HCT116 (cell line): ENCODE measurements at places on chromosomes 11 and 22.

DNA sequence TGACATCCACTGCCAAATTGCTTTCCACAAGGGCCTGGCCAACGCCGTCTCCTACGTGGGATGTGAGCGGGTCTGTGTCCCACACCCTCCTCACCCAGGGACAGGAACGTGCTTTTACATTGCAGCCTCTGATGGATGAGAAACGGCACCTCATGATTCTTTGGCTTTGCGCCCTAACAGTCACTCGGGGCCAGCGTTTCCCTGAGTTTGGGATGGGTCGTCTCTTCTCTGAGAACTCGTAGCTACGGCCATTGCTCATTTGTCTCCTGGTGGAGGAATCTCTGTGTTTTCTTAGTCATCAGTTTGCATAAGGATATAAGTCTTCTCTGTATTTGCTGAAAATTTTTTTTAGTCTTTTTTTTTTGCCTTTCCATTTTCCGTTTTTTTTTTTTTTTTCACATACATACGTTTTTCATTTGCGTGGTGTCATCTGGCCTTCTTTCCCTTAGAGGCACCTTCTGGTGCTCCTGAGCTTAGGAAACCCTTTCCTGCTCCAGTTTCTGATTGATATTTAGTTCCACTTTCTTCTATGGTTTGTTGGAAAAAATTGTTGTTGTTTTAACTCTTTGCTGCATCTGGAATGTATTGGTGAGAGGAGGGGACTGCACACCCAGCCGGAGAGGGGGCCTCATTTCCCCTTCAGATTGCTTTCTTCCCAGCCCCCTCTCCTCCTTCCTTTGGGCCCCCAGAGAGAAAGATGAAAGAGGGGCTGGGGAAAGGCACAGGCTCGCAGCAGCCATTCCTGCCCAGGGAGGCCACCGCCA, 12.0 kb downstream of the TNNT3 start:
- no peaks in the 10 kb centered on the region for H3K27me3 ChIP-seq
- no peak overlapping the region for H3K4me3 ChIP-seq
- DNase-seq, result no peak
- H3K27ac ChIP-seq, result no peak overlapping the region

DNA sequence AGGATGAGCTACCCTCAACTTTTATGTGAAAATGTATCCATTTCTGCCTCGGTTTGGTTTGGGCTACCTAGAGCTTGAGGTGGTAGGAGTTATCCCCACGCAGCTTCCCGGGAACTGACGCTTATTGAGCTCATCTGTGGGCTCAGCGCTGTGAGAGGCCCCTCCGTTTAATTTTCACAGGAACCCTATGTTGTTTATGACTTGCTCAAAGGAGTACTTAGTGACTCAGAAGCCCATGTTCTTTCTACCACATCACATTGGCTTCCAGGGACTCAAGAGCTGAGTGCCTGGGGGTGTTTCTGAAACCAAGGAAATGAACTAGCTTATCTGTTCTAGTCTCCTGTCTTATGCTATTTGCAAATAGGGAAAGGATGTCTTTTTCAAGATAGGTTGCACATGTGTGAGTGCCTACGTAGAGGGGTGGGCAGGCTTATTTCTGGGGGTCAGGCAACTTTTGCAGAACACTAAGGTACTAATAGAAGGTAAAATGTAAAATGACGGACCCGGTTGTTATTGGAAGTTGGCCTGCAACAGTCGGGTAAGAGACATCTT, 40.5 kb downstream of the MICAL2 start:
- DNase-seq, result no peak
- H3K27ac ChIP-seq, result no peak overlapping the region
- no peak overlapping the region for H3K4me3 ChIP-seq
- H3K36me3 ChIP-seq, result no peaks in the 10 kb centered on the region

DNA sequence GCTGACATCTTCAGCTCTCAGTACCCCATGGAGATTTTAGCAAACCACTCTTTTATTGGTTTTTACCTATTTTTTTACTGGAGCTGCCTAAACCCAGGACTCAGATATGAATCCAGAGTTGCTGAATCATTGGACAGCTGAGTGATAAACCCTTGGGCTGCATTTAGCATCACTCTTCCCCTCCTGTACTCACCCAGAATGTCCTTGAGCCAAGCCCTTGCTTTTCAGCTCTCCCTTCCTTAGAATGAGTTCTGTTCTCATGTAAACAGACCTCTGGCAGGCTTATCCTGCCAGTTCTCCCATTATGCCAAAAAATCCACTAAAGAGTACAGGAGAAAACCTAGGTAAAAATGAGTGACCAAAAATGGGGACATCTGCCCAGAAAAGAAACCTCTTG, 200.1 kb upstream of the POU2AF2 start:
- H3K4me3 ChIP-seq, result no peak overlapping the region
- no peaks in the 10 kb centered on the region for H3K4me1 ChIP-seq
- H3K27ac ChIP-seq, result no peak overlapping the region
- no peak for DNase-seq
- H3K36me3 ChIP-seq, result no peaks in the 10 kb centered on the region
- H3K27me3 ChIP-seq, result no peaks in the 10 kb centered on the region

GRCh38 chr22:32822179-32822877, 20.8 kb downstream of the TIMP3 start:
- no peak overlapping the region for H3K4me3 ChIP-seq
- no peaks in the 10 kb centered on the region for H3K36me3 ChIP-seq
- H3K27me3 ChIP-seq, result no peaks in the 10 kb centered on the region; the same call in 1 of the 2 replicates
- DNase-seq, result no peak

DNA sequence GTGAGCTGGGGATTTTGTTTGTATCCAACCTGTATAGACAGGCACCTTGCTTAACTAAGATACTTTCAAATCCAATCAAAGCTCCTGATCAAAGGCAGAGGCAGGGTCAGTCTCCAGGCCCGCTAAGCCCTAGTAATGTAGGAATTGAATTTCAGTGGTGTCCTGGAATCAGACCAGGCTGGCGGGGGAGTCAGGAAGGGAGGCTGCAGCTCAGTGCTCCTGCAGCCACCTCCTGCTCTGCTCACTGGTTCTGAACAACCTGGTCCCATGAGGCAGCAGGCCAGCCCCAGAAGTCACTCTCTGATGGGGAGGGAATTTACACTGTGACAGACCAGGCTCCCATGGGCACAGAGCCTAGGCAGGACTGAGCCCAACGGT, 38.5 kb upstream of the GALNT18 start:
- H3K36me3 ChIP-seq, result no peaks in the 10 kb centered on the region
- H3K4me1 ChIP-seq, result no peaks in the 10 kb centered on the region
- no peak overlapping the region for H3K4me3 ChIP-seq
- DNase-seq, result no peak
- H3K27me3 ChIP-seq, result no peaks in the 10 kb centered on the region

DNA sequence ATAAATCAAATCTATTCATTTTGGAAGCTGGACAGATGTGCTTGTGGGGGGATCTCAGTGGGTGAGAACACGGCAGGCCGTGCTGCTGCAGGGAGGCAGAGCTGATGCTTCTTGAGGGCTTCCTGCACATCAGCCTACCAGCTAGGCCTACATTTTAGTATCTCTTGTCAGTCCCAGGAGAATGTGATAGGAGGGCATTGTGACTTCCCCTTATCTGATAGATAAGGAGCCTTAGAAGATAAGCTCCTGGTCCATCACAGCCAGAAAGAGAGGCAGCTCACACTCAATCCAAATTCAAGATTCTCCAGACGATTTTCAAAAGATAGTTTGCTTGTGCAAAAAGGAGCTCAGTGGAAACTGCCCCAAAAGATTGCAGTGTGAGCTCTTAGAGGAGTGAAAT, 89.0 kb downstream of the SHANK2 start:
- H3K27me3 ChIP-seq, result no peaks in the 10 kb centered on the region
- DNase-seq, result no peak
- no peak overlapping the region for H3K27ac ChIP-seq
- no peaks in the 10 kb centered on the region for H3K36me3 ChIP-seq
- no peaks in the 10 kb centered on the region for H3K4me1 ChIP-seq

GRCh38 chr11:73070653-73071052, 71.5 kb downstream of the FCHSD2 start:
- no peaks in the 10 kb centered on the region for H3K36me3 ChIP-seq
- no peak overlapping the region for H3K4me3 ChIP-seq
- H3K27me3 ChIP-seq, result no peaks in the 10 kb centered on the region
- H3K27ac ChIP-seq, result no peak overlapping the region
- no peak for DNase-seq
- no peaks in the 10 kb centered on the region for H3K4me1 ChIP-seq

DNA sequence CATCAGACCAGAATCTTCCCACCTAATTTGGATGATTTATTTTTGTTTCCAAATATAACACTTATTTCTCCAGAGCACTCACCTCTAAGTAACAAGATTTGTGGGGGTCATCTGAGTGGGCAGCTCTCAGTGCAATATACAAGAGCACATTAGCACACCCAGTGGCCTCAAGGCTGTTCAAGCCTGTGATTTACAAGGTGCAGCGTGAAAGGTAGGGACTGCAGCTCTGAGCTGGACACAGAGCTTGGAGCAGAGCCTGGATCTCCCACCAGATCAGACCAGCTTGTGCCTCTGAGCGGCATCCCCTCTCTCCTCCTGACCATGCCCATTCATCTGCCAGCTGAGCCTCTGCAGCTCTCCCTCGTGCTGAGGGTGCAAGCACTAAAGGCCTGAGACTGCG, 323.3 kb upstream of the ZC3H12C start:
- no peak overlapping the region for H3K4me3 ChIP-seq
- no peaks in the 10 kb centered on the region for H3K36me3 ChIP-seq
- H3K27me3 ChIP-seq, result no peaks in the 10 kb centered on the region
- no peak overlapping the region for H3K27ac ChIP-seq

- DNase-seq, result no peak
- H3K27me3 ChIP-seq, result no peaks in the 10 kb centered on the region
- H3K4me3 ChIP-seq, result no peak overlapping the region
- H3K4me1 ChIP-seq, result peaks cover 16% of the 10 kb centered on the region
Measured at GRCh38 chr11:76857781-76858410, 2.8 kb upstream of the ACER3 start.

DNA sequence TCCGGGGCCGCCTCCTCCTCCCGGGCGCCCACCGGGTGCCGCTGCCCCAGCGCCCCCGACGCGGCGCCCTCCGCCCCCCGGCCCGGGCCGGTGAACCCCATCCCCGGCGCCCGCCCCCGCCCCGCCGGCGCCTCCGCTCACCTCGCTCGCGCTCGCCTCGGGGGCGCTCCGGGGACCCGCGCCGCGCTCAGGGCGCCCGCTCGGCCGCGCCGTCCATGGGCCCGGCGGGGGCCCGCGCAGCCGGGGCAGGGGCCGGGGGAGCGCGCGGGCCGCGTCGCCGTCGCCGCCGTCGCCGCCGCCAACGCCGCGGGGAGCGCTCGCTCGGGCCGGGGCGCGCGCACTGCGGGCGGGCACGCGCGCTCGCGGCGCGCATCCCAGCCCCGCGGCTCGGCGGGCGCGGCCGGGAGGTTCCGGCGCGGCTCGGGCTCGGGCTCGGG, 293 bp downstream of the DUSP8 start:
- no peaks in the 10 kb centered on the region for H3K36me3 ChIP-seq
- peak overlapping the region; percentile 49; the same call in 1 of the 2 replicates for H3K27ac ChIP-seq
- H3K4me1 ChIP-seq, result peaks cover 29% of the 10 kb centered on the region
- no peak for DNase-seq
- no peaks in the 10 kb centered on the region for H3K27me3 ChIP-seq

GRCh38 chr11:117191680-117192400, 7.3 kb upstream of the TAGLN start:
- no peak overlapping the region for H3K27ac ChIP-seq
- no peak overlapping the region for H3K4me3 ChIP-seq
- no peaks in the 10 kb centered on the region for H3K4me1 ChIP-seq
- no peak for DNase-seq
- H3K36me3 ChIP-seq, result peaks cover 3% of the 10 kb centered on the region; the same call in 1 of the 2 replicates

GRCh38 chr11:61948505-61948904, 1.6 kb upstream of the BEST1 start:
- H3K36me3 ChIP-seq, result no peaks in the 10 kb centered on the region
- H3K4me3 ChIP-seq, result no peak overlapping the region
- no peak overlapping the region for H3K27ac ChIP-seq
- H3K4me1 ChIP-seq, result peaks cover 13% of the 10 kb centered on the region; the same call in 1 of the 2 replicates
- no peak for DNase-seq

GRCh38 chr11:14423633-14424032, 64.7 kb upstream of the RRAS2 start:
- no peak overlapping the region for H3K4me3 ChIP-seq
- peaks cover 14% of the 10 kb centered on the region for H3K4me1 ChIP-seq
- H3K27me3 ChIP-seq, result no peaks in the 10 kb centered on the region
- no peaks in the 10 kb centered on the region for H3K36me3 ChIP-seq
- H3K27ac ChIP-seq, result no peak overlapping the region

GRCh38 chr22:44889255-44889878, 120.4 kb downstream of the PHF21B start:
- no peaks in the 10 kb centered on the region for H3K36me3 ChIP-seq
- H3K4me3 ChIP-seq, result no peak overlapping the region
- H3K27ac ChIP-seq, result no peak overlapping the region
- no peak for DNase-seq
- H3K4me1 ChIP-seq, result peaks cover 5% of the 10 kb centered on the region

GRCh38 chr11:112381578-112381977, 120.9 kb upstream of the PLET1 start:
- H3K36me3 ChIP-seq, result no peaks in the 10 kb centered on the region
- no peaks in the 10 kb centered on the region for H3K4me1 ChIP-seq
- H3K27me3 ChIP-seq, result no peaks in the 10 kb centered on the region; the same call in 1 of the 2 replicates
- DNase-seq, result no peak

- peak overlapping the region; percentile 66 for H3K27ac ChIP-seq
- DNase-seq, result no peak
- peak overlapping the region; percentile 79 for H3K4me3 ChIP-seq
- peaks cover 25% of the 10 kb centered on the region for H3K4me1 ChIP-seq
- no peaks in the 10 kb centered on the region for H3K27me3 ChIP-seq
Measured at GRCh38 chr11:68904248-68904847, 657 bp downstream of the IGHMBP2 start.

GRCh38 chr11:131867457-131868257, 497.2 kb downstream of the NTM start:
- H3K4me3 ChIP-seq, result no peak overlapping the region
- no peaks in the 10 kb centered on the region for H3K36me3 ChIP-seq
- no peaks in the 10 kb centered on the region for H3K27me3 ChIP-seq
- DNase-seq, result no peak
- no peaks in the 10 kb centered on the region for H3K4me1 ChIP-seq

GRCh38 chr22:48863965-48864528, 963.6 kb downstream of the BRD1 start:
- DNase-seq, result no peak
- no peaks in the 10 kb centered on the region for H3K4me1 ChIP-seq
- H3K4me3 ChIP-seq, result no peak overlapping the region
- H3K27ac ChIP-seq, result no peak overlapping the region
- no peaks in the 10 kb centered on the region for H3K36me3 ChIP-seq
- H3K27me3 ChIP-seq, result peaks cover 9% of the 10 kb centered on the region; the same call in 1 of the 2 replicates

DNA sequence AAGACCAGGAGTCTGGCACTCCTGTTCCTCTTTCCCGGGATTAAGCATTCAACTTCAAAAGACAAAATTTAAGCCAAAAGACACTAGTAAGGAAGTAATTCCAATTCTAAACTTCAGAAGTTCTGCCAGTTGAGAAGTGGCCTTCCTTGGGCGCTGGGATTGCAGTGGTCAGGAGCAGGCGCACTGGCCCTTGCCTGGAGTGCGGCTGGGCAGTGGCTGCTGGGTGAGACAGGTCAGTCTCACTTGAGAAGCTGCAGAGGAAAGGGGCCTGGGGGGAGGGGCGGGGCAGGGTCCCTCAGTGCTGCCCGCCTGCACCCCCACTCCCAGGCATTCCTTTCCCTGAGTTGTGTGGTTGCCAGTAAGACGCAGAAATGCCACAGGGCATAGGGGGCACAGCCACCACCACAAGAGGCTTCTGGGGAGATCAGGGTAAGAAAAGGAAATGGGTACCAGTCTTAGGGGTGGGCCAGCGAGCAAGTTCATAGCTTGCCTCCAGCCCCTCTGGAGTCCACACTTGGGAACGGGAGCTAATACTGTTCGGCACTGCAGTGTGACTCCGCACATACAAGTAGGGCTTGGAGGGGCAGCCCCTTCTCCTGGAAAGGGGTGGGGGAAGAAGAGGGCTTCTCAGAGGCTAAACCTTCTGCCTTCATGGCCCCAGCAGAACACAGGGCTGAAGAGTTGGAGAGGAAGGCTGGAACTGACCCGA, 5.5 kb downstream of the MRPL49 start:
- no peak for DNase-seq
- H3K27me3 ChIP-seq, result no peaks in the 10 kb centered on the region
- peaks cover 34% of the 10 kb centered on the region for H3K36me3 ChIP-seq
- peaks cover 11% of the 10 kb centered on the region for H3K4me1 ChIP-seq
